ENCODE measurements at places on chromosomes 3 and 15.

- DNase-seq = no peak
Measured at GRCh38 chr15:23420806-23421575, 26.1 kb downstream of the GOLGA6L2 start.

GRCh38 chr15:61621146-61621545 is 392.0 kb upstream of the RORA start:
- DNase-seq = no peak

DNA sequence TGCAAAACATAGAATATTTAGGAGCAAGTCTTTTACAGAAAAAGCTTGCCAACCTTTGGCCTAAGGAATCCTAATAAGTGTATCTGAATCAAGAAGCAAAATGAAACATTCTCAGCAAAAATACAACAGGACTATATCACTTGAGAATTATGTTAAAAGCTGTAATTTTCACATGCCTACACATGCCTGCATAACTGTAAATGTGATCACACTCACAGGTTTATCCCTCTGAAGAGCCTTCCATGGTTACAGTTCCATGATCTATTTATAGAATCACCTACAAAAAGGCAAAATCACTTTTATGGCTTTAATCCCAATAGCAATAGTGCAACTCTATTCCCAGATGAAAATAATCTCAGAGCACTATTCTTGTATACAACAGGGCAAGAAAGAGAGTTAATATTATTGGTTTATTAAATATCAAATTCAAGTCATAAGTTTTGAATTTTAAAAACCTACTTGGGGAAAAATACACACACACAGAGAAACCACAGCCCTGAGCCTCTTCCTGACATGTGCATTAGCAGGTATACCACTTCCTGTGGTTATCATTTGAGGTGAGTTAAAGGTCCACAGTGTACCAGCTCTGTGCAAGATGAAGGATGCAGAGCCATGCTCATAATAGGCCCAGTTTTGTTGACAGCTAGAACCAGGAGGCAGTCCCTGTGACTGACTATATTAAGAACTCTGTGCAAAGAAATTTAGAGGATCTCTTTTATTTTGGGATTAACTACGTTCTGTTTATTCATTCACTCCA is 252.5 kb upstream of the TGFBR2 start:
- no peak for DNase-seq

DNA sequence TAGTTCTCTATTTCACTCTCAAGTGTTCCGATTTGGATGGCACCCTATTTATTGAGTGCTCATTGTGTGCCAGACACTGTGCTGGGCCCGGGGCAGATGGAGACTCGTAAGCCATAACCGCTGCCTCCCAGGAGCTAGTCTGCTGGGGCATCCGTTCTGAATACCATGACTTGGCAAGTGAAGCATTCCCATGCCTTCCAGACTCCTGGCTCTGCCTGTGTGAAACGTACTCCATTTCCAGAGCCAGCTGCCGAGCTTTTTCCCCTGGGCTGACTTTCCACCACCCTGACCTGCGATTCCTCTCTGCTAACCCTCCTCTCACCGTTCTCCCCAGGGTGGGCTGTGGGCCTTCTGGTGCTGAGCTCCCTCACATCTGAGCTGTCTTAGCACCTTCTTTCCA is 303.1 kb upstream of the CTDSPL start:
- no peak for DNase-seq

DNA sequence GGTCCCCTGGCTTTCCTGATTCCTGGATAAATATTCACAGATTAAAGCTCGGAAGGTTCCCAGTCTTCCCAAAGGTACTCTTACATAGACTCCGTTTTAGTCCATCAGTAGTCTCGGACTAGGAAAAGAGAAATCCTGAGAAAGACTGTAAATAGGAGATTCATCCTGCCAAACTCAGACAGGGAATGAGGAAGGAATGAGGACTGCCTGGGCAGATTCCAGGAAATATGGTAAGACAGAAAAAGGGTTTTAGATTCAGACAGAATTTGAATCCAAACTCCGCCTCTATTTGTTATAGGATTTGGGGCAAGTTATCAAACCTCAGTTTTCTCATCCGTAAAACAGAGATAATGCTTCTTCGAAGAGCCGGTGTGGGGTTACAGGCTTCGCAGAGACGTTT is 77.8 kb upstream of the VGLL4 start:
- no peak for DNase-seq

DNA sequence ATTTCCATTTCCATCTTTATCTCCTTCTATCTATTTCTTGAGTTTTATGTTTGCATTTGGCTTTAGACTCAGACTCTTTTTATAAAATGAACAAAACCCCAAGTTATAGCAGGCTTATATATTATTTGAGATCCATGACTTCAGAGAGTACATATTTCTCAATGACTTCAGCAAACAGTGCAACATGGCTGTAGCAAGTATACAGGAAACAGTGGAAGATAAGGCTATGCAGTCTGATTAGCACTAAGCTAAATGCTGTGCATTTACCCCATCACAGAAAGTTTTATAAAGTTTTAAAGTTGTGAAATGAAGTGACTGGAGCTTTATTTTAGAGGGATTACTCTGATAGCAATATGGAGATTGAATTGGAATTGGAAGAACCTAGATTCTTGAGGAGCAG is 463.5 kb upstream of the TGFBR2 start:
- DNase-seq = no peak

- DNase-seq = no peak
Measured at GRCh38 chr15:31382713-31383045, 56.0 kb downstream of the KLF13 start.

DNA sequence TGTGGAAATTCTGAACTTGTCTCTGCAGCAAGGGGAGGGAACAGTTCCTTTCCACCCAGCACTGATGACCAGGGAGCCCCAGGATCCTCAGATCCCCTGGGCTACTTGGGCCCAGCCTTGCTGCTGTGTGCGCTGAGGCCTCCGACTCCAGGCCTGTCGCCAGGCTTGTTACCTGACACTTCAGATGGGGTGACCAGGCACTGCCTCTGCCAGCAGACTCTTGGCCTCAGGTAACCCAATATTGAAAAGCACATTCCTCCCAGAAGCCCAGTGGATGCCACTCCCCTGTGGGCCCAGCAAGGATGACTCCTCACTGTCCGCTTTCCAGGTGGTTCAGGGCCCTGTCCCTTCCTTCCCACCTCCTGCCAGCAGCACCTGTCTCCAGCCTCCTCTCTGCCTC is 3.5 kb upstream of the PLA2G4E start:
- DNase-seq = no peak

DNA sequence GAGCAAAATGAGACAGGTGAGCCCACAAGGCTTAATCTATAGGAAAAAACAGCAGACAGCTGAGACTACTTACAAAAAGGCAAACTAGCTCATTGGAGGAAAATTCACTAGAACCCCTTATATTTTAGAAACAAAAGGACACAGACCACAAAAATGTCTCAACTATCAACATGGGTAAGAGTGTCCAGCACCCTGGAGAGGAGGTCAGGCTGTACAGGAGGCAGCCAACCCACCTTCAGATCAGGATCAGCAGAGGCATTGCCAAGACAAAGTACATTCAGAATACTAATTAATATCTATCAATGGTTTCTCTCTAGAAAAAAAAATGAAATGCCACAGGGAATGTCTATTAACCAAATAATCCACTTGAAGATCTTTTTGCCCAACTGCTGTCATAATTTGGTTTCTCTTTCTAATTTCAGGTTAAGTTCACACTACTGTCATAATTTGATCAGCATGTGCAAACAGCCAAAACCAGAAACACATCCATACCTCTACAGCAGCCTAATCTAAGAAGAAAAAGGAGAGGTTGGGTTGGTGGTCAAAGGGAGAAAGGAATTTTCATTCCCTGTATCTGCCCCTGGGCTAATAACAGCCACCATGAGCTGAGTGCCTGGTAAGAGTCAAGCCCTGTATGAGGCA is 26.0 kb upstream of the THBS1 start:
- no peak for DNase-seq

- no peak for DNase-seq
Measured at GRCh38 chr3:197038679-197039462, 9.3 kb upstream of the MELTF start.

DNA sequence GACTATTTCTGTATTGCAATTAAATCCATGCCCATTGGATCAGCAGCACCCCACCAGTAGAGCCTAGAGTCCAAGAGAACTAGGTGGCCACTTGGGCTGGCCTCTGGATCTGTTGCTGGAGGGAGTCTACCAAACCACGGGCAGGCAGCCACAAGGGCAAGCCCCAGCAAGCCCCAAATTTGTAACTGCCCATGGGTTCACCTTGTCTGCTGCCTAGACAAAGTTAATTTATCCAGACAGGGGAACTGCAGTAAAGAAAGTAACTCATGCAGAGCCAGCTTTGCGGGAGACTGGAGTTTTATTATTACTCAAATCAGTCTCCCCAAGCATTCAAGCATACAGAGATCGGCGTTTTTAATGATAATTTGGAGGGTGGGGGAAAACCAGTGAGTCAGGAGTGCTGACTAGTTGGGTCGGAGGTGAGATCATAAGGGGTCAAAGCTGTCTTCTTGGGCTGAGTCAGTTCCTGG is 74.0 kb upstream of the TERB2 start:
- DNase-seq = peak; percentile 23

- DNase-seq = no peak
Measured at GRCh38 chr3:110492876-110493275, 578.7 kb upstream of the NECTIN3 start.

- DNase-seq = no peak
Measured at GRCh38 chr3:172536505-172536904, 13.3 kb upstream of the TNFSF10 start.

GRCh38 chr3:55661141-55661540 is 174.0 kb upstream of the WNT5A start:
- no peak for DNase-seq

- no peak for DNase-seq
Measured at GRCh38 chr3:160870327-160870726, 114.3 kb downstream of the PPM1L start.

- DNase-seq = no peak
Measured at GRCh38 chr15:22888120-22888859, 49.8 kb downstream of the NIPA2 start.

DNA sequence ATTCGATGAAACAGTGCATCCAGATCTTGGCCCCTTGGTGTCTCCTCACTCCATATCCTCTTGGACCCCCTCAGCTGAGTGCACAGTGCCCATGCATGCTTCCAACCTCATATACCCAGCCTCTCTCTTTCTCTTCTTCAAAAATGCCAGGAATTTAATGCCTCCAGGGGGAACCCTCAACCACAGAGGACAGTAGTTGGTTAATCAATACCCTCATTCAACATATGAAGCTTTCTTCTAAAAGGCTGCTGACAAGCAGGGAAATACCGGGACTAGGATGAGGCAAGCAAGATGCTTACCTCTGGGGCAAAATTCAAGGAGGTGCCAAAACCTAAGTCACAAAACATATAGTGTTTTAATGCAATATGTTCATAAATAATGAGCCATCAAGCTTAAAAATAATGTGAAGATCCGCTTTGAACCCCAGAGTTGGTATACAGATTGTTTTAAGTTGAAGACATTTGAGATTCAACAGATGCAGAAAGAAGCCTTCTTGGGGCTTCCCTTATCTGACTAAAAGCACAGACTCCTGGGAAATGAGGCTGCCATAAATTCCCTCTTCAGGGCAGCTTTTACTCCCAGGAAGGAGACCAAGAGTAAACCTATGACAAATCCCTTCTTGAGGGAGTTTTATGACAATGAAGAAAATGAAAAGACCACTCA is 48.2 kb upstream of the FHIT start:
- no peak for DNase-seq

DNA sequence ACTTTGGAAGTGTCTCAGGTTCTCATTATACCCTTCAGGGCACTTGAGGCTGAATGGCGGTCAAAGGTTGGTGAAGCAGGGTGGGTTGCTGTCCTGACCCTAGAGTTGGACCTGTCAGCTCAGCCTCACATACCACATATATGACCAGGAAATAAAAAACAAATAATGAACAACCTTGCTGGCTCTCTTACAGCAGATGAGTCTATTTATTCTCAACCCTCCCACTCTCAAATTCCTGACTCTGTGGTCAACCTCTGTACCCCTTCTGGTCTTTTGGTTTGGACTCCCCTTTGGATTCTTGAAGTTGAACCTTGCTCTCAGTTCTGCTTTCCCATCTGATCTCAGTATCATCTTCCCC is 16.9 kb downstream of the PPP2R3A start:
- no peak for DNase-seq

GRCh38 chr3:23640471-23641146 is 165.1 kb upstream of the UBE2E1 start:
- DNase-seq = no peak

- DNase-seq = no peak
Measured at GRCh38 chr3:186971578-186971977, 41.3 kb downstream of the ST6GAL1 start.

DNA sequence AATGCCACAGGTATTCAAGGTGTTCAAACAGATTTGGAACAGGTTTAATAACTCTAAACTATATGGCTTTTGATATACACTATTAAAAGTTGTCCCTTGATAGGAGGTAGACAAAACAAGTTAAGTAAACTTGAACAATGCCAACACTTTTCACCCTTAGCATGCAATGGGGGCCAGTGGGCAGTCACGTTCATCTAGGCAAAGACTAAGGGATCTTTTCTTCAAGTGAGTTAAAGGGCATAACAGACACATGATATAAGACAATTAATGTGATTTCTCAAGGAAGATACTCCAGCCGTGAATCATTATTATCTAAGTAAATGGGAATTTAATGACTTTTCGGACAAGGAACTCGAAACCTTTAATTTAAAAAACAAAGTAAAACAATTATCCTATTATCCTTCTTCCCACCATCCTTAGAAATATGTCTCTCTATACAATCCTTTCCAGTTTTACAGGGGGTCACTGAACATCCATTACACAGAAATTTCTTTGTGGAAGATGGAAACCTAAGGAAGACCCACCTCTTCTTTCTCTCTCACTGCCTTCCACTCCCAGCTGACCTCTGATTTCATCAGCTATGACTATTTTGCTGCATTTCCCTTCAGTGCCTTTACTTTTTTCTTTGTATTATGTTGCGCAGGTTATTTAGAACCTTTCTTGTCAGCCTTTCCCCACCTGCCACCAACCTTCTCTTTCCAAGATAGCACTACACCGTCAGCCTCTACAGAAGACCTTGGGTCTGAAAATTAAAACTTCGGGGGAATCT is 1.5 kb downstream of the CLDN1 start:
- DNase-seq = no peak

DNA sequence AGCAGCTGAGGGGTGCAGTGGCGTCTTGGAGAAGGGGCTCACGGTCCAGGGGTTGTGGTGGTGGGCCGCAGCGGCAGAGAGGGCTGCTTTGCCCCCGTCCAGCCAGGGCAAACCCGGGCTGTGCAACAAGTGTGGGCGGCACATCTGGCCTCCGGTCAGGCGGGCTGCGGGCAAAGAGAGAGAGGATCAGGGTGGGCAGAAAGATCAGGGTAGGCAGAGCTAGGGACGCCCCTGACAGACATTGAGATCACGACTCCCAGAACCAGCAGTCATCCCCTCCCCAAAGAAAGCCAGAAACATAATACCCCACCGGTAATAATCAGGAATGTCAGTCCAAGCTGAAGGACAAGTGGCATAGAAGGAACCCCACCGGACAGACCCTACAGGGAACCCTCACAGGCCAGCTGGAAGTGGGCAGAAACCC is 6.8 kb downstream of the GATA2 start:
- DNase-seq = no peak

DNA sequence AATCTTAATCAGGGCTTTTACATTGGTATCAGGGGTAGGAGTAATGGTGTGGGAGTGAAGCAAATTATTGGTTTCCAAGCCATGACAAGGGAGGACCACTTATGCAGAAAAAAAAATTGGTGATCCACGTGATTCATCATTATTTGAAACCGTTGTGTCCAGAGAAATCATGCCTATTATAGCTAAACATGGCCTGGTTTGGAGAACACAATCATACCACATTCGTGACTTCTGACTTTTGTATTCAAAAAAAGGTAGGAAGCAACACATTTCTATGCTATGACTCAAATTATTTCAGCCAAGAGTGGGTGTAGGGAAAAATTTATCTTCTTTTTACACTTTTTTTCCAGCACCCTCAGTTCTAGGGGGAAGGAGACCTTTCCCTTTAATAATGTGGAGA is 924.3 kb upstream of the GBE1 start:
- DNase-seq = no peak
